Stimulated activated naive CD4-positive, alpha-beta T cell treated with Interleukin-2 at 50 U/mL for 16 hours (primary cell): ENCODE measurements at places on chromosomes 5 and 9.

DNA sequence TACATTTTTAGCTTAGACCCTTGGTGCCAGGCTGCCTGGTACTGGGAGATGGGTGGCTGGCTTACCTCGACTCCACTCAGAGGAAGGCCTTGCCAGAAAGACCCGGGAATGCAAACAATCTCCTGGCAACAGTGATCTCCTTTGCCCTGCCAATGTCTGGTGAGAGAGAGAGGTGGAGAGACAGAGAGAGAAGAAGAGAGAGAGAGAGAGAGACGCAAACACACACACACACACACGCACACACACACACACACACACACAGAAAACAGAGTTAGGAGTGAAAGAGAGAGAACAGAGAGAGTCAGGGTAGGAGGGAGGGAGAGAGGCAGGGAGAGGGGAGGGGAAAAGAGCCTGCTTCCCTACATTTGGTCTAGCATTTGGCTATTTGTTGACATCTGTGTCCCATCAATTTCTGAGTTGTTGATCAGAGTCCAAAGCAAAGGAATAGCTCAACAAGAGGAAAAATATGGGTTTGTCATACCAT, 181.6 kb upstream of the MAP1B start:
- DNase-seq = no peak

DNA sequence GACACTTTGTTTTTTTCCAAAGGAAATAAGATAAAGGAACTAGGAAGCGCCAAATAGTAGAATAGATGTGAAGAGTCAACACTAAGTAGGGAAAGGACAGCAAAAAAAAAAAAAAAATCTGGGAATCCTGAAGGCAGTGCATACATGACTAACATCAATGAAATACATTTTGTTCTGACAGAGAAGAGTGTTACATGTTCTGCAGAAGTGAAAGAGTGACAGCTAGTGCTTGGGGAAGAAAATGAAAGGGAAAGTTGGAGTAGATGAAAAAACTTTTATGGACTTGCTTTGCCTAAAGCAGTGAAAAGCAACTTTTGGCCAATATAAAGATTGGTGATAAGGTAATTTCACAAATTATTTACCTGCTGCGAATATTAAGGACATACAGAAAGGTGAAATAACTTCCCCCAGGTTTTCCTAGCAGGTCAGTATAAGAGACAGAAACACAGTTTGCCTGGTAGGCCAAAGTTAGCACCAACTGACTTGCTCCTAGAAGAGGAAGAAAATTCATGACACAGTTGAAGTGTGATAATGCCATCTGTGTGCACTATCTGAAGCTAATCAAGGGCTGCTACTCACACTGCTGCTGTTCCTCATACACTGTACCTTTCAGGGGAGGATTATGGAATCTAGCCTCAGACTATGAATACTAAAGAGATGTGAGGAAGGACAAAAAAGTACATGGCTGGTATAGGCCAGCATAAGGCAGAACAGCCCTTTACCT, 38.6 kb downstream of the RANBP6 start:
- no peak for DNase-seq

DNA sequence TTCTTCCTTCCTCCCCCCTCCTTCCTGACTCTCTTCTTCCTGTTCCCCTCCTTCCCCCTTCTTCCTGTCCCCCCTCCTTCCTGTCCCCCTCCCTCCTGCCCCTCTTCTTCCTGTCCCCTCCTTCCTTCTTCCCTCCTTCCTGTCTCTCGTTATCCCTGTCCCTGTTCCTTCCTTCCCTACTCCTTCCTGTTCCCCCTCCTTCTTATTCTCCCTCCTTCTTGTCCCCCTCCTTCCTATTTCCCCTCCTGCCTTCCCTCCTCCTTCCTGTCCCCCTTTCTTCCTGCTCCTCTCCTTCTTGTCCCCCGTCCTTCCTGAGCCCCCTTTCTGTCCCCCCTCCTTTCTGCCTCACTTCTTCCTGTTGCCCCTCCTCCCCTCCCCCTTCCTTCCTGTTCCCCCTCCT, 70.6 kb downstream of the COL5A1 start:
- DNase-seq = no peak

DNA sequence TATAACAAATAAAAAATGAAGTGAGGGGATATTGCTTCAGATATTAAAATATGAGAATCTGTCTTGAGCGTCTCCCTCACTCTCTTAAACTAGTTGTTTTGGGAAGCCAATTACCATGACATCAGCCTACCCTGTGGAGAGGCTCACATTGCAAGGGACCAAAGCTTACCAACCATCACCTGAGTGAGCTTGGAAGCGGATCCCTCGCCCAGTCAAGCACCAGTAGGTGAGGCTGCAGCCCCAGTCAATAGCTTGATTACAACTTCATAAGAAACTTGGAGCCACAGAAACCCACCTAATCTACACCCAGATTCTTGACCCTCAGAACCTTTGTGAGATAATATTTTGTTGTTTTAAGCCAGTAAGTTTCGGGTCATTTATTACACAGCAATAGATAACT, 206.2 kb downstream of the CEMIP2 start:
- no peak for DNase-seq

DNA sequence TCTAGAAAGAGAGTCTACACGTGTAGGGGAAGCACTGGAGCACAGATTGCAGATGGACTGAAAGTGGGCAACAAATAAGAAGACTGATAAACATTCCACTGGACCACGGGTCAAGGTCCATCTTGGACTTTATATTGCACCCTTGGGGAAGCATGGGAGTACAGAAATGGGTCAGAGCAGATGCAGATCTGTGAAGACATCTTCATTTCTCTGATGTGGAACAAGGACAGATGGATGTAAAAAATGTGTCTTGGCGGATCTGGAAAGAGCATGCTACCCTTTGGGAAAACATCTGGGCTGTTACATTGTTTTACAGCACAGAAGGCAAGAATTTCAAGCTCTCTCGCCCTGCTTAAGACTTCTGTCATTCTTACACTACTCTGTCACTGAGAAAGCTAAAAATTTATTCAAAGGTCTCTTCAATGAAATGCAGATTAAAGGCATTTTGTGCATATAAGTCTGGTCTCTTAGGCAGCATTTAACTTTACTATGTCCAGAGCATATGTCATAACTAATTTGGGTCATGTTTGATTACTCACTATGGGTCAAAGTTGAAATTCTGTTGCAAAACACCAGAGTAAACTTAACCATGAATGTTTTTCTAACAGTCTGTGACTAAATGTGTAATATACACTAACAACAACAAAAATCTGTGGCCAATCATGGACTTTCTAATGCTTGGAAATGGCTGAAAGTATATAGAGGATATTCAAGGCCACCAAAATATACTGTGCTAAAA, 756.4 kb upstream of the DMAC1 start:
- DNase-seq = no peak

GRCh38 chr9:126974594-126974993, 60.0 kb downstream of the RALGPS1 start:
- DNase-seq = no peak
